ENCODE measurements at places on chromosomes 2 and 18.

DNA sequence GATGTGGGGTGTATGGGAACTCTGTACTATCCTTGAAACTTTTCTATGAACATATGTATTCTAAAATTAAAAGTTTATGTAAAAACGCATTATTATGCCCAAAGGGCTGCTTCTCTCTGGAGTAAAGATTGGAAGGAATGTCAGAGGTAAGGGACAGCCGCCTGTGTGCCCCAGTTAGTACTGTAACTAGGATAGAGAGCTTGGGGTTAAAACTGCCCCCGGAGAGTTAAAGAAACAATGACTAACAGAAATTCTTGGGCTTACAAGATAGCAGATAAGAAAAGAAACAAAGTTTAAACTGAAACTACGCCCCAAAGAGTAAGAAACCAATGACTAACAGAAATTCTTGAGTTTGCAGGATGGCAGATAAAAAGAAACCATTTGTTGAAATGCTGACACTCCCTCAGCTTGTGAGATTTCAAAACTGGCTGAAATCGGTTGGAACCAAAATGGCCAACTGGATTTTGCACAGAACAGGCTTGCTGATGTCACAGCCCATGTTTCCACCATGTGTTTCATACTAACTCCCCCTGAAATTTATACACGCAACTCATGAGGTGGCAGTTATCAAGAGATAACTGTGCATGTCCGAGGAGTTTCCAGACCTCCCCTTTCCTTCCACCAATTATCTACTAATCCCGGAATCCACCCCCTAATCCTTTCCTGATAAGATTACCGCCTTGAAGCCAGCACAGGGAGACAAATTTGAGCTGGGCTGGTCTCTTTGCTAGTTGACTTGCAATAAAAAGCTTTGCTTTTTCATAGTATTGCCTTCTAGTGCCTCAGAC, 8.7 kb upstream of the TXNDC2 start:
- DNase-seq: no peak

DNA sequence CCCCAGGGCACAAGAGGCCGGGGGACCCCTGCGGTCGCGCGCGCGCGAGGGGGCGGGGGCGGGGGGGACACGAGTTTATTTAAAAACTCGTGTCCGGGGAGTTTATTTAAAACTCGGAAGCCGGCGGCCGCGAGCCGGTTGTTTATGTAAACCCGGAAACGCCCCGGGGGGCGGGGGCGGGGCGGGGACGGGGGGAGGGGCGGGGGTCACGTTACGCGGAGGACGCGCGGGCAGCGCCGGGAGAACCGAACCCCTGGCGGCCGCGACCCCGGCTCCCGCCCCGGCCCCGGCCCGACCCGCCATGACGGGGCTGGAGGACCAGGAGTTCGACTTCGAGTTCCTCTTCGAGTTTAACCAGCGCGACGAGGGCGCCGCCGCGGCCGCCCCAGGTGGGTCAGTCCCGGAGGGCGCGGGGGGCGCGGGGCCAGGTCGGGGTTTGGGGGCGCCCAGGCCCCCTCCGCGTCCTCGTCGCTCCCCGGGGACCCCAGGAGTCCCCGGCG, 4.4 kb downstream of the NFATC1 start:
- DNase-seq: no peak

- no peak for DNase-seq
Observed at GRCh38 chr2:163737563-163737962, 1.8 kb upstream of the FIGN start.

GRCh38 chr18:47418746-47419145, 167.3 kb upstream of the SKOR2 start:
- no peak for DNase-seq

GRCh38 chr18:56089612-56090258, 501.7 kb upstream of the TCF4 start:
- DNase-seq: no peak

DNA sequence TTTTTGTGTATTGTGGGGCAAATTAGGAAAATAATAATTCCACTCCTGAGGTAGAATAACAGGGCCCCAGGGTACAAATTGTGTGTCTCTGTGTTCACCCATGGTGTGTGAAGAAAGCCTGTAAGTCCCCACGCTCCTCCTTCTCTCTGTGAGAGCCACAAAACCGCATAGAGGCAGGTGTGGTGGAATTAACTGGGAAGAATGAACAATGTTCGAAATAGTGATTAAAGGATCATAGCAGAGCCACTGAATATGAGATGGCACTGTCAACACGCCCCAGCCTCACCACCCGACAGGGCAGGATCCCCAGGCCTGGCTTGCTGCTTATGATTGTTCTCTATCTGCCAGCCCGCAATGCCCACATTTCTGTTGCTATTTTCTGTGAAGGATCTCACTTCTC, 14.1 kb downstream of the IL1RN start:
- no peak for DNase-seq

DNA sequence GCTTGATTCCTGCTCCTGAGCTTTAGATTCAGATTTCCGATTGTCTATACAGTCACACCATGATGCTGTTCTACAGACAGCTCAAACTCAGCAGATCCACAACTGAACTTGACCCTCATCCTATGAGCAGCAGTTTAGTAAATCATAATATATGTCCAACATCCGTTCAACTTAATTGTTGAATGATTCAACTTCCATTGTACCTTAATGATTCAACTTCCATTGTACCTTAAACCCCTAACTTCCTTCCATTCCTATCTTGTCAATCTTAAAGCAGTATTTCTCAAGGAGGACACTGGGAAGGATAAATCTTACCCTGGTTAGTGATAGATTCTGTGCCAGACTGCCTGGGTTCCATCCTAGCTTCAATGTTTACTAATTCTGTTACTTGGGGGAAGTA, 60.1 kb downstream of the PIGN start:
- DNase-seq: no peak

GRCh38 chr2:68980956-68981355, 6.5 kb downstream of the GKN1 start:
- DNase-seq: no peak

GRCh38 chr2:164551519-164551918, 69.8 kb downstream of the GRB14 start:
- DNase-seq: no peak

GRCh38 chr2:3814706-3815245, 111.4 kb downstream of the DCDC2C start:
- no peak for DNase-seq

GRCh38 chr2:60948926-60949579, 67.7 kb downstream of the REL start:
- DNase-seq: no peak

GRCh38 chr18:36337679-36338402, 40.3 kb downstream of the FHOD3 start:
- DNase-seq: no peak

DNA sequence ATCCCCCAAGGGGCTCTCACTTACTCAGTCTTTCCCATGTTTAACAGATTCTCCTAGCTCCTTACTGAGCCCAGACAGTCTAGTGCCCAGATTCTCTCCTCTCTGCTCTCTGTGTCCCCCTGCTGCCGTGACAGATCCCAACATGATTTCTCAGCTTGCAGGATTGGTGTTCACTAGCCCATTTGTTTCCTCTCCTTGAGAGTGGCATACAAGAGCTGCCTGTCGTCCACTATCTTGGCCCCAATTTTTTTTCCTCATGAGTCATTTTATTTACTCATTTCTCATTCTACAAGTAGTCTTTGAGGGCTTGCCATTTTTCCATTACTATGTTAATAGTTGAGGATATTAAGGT, 199.9 kb upstream of the FN1 start:
- DNase-seq: no peak

- no peak for DNase-seq
Observed at GRCh38 chr2:113122364-113122763, 5.0 kb upstream of the IL1RN start.

DNA sequence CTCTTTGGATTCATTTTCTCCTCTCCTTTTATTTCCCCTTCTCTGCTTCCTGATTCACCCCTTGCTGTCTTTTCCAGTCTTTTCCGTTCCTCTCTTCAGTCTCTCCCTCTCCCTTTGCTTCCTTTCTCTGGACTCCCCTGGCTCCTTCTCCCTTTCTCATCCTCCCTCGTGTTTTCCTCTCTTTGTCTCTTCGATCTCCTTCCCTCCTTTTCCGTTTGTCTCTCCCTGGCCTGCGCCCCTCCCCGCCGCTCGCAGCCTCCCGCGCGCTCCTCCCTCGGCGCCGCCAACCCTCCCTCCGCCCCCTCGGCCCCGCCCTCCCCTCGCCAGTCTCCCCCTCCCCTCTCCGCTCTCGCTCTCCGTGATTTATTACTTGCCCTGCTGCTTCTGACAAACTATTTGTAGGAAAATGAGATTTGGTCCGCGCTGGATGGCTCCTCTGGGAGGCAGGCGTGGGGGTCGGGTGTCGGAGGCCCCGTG, 46.0 kb upstream of the PAX8 start:
- peak; percentile 13 for DNase-seq

DNA sequence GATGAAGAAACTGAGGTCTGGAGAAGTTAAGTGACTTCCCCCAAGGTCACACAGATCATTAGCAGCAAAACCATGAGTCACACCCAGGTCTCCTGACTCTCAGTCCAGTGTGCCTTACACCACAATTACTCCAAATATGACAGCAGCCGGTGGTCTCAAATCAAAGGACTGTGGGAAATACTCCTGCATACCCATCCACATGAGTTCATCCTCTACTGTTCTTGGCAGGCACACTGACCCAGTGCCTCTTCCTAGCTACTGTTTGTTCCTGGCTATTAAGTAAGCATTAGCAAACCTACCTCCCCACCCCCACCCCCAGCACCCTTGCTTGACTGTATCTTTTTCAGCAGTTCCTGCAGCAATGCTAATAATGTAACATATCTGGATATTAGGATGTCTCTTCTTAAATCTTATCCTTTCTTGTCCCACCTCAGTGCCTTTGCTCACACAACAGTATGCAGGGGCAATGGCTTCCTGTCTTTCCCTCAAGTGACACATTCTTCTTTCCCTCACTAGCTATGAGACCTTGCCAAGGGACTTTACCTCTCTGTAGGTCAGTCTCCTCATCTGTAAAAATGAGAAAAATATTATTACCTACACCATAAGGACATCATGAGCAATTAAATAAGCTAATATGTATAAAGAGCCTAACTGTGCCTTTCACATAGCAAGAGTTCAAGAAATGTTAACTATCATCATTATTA, 46.2 kb downstream of the FAM98A start:
- no peak for DNase-seq

DNA sequence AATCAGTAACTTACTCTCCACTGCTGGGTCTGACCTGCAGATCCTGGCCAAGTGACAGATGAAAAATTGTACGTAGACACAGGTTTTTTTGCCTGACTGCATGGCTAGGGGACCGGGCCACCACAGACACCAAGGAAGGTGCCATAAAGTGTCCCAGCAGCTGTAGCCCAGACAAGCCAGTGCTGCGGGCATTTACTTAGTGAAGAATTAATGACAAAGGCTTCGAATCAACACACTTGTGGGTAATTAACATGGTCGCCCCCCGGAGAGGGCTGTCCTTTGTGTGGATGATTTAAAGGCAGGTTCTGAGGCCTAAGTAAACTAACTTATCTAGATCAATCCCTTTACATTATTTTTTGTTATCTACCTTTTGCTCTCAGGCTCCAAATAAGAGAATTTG, 1709.1 kb upstream of the LRRTM1 start:
- no peak for DNase-seq

- DNase-seq: no peak
Observed at GRCh38 chr2:194819367-194819766, 837.7 kb upstream of the SLC39A10 start.

DNA sequence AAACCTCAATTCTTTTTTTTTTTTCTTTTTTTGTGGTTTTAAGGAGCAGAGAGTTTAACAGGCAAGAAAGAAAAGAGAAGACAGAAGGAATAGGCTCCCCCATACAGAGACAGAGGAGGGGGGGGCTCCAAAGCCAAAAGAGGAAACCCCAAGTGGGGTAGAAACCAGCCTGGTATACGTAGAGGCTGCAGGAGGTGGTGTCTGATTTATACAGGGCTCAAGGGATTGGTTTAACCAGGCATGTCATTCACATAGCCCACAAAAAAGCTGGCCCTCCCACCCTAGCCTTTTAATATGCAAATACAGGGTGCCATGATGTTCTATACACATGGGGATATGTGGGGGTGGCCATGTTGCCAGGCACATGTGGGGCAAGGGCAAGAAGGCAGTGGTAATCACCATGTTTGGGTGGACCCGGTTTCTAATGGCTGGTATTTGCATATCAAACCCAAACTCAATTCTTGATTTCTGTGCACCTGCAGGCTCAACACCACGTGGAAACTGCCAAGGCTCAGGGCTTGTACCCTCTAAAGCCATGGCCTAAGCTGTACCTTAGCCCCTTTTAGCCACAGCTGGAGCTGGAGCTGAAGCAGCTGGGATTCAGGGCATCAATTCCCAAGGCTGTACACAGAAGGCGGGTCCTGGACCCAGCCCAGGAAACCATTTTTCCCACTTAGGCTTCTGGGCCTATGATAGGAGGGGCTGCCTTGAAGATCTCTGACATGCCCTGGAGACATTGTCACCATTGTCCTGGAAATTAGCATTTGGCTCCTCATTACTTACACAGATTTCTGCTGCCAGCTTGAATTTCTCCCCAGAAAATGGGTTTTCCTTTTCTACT, 170.3 kb downstream of the MAIP1 start:
- DNase-seq: no peak

GRCh38 chr2:25375371-25375988, 33.8 kb upstream of the DNMT3A start:
- no peak for DNase-seq

DNA sequence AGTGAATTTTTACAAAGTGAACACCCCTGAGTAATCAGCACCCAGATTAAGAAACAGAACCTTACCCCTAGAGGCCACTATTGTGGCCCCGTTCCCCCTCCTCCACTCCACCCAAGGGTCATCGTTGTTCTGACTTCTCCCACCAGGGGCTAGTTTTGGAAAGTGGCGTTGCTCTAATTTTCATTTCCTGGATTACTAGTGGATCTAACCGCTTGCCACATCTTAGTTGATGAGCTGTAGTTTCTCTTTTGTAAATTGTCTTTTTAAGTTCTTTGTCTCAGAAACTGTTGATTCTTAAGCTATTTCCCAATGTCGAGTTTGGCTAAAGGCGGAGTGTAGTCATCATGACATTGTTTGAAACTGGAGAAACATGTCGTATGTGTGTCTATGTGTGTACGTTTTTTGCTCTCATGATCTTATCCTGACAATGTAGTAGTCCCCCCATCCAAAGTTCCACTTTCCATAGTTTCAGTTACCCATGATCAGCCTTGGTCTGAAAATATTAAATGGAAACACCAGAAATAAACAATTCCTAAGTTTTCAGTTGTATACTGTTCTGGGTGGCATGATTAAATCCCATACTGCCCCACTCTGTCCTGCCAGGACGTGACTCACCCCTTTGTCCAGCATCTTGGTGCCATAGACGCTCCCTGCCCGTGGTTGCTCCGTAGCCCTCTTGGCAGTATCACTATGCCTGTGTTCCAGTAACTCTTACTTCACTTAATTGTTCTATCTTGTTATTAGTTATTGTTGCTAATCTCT, 71.0 kb upstream of the SP3 start:
- no peak for DNase-seq
